Small intestine (tissue), 16 donors: ENCODE measurements at places on chromosomes 16 and 17.
A peak's percentile ranks its signal among the peaks of the same experiment; 100 is the strongest.

DNA sequence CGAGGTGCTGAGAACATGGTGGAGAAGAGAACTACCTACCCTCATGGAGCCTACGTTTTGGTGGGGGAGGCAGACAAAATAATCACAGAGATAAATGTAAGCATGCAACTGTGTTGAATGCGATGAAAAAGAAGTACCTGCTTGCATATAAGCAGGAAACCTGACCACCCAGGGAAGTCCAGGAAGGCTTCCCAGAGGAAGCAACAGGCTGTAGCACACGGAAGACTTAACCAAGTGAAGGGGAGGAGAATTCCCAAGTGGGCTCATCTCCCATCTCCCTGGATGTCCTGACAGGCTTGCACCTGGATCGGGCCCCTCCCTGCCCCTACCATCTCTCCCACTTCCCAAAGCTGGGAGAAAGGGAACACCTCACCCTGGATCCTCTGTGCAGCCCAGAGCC, 2.0 kb downstream of the SCRN2 start:
- no peak for DNase-seq

DNA sequence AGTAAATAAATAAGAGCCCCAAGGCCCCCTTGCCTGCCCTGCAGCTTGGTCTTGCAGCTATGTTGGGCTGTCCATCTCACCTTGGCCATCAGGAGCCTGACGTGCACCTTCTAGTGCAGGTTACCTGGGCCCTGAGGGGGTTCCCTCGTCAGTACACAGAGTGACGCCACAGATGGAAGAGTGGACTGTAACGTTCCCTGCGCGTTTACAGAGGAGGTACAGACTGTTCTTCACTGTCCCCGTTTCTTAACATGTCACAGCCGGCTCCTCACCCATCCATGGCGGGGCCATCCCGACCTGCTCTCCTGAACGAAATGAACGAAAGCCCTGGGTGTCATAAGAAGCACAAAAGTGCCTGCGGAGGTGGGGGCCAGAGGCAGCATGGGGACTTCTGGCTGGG, 15.9 kb upstream of the FASN start:
- DNase-seq = no peak

GRCh38 chr17:3693829-3694231, 2.1 kb downstream of the P2RX5 start:
- no peak for DNase-seq

- DNase-seq = no peak
Observed at GRCh38 chr17:31112001-31112661, 17.4 kb downstream of the NF1 start.

DNA sequence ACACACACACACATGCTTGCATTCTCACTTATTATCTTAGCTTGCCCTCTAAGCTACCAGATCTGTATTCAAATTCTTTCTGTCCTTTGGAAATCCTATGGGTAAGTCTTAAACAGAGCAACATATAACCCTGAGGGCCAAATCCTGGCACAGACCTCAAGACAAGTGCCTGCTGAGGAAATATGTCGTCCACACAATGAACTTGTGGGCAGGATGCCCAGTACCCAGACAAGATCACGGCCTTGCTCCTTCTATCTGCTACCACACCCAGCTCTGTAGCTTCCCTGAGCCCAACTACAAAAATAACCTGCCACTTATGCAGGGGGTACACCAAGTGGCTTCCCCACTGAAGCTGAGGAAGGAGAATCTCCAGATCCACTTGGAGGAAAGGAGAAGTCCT, 37.3 kb upstream of the FA2H start:
- DNase-seq = no peak

- DNase-seq = no peak
Observed at GRCh38 chr17:63316100-63316499, 130.0 kb downstream of the CYB561 start.

- DNase-seq = no peak
Observed at GRCh38 chr16:27251541-27252205, 16.9 kb downstream of the NSMCE1 start.

- DNase-seq = no peak
Observed at GRCh38 chr16:20868890-20869289, 31.3 kb downstream of the DCUN1D3 start.

- DNase-seq = no peak
Observed at GRCh38 chr16:89476811-89477261, 13.5 kb downstream of the ANKRD11 start.

GRCh38 chr16:50252082-50252611, 14.2 kb upstream of the ADCY7 start:
- no peak for DNase-seq

DNA sequence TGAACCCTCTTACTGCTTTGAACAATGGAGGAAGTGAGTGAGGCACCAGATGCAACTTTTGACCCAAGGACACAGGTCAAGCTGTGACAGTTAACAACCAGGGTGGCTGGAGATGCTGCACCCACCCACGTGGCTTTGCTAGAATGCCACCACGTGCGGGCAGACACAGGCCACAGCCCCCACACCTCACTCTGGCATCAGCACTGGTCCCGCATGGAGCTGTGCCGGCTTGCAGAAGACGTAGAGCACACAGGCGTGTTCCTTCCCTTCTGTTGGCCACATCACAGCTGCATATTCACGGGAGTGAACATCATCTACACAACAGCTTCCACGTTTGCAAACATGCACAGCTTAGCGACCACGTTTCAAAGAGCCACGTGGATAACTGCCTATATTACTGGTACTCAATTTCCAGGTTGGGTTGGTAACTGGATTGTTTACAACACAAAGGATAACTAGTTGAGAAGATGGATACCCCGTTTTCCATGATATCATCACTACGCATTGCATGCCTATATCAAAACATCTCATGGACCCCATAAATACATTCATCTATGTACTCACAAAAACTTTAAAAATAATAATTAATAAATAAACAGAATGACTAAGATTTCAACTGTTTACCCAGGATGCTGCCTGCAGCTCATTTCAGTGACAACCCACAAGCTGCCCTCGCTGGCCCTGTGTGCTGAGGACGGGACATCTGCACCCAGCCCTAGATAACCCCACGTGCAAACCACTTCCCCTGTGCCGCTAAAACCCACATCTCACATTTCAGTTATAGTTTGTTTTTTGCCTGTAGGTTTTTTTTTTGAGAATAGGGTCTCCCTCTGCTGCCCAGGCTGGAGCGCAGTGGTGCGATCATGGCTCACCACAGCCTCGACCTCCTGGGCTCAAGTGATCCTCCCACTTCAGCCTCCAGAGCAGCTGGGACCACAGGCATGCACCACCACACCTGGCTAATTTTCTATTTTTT, 132.0 kb downstream of the ANKRD11 start:
- no peak for DNase-seq

GRCh38 chr16:79463841-79464240, 136.7 kb downstream of the MAF start:
- DNase-seq = no peak

- peak; percentile 80 for DNase-seq
Observed at GRCh38 chr17:5418858-5419355, 555 bp downstream of the NUP88 start.

- no peak for DNase-seq
Observed at GRCh38 chr16:75732871-75733270, 6.6 kb upstream of the CPHXL start.

- DNase-seq = no peak
Observed at GRCh38 chr17:82384051-82384729, 12.6 kb downstream of the UTS2R start.

DNA sequence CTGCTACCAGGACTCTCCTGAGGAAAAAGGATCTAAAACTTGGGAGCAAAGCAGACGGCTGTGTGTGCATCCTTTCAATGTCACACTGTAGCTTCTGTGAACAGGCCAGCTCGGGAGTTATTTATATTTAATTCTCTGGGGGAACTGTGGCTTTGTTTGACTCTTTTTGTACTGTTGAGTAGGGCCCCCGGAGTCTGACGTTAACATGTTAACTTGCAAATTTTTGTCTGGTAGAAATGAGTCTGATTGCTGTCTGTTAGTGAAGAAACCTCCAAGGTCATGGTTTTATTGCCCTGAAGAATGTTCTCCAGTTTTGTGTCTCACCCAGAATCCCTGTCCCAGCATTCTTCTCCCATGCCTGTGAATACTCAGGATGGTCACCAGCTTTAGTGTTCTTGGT, 14.2 kb upstream of the KCNG4 start:
- DNase-seq = no peak

DNA sequence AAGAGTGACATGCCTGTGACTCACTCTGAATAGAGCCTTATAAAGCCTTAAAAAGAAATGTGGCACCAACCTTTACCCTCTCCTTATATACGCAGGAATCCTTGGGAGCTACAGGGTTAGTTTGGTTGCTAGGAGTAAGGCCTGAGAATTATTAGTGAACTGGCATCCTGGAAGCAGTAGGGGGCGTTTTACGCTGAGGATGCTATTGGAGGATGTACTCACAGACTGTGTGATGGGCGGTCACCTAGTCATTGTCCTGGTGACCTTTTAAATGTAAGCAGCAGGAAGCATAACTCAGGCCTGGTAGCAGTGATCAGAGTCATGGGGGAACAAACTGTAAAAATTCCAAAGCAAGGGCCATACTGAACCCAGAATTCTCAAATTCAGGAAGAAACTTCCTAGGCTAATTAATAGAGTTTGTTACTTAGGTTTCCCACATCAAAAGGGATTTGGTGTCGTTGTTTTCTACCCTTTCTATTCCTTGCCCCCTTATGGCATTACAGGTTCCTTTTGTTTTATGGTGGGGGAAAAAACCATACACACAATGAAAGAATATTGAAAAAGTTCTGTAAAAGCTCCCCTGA, 153.8 kb downstream of the SNX11 start:
- peak; percentile 52 for DNase-seq

DNA sequence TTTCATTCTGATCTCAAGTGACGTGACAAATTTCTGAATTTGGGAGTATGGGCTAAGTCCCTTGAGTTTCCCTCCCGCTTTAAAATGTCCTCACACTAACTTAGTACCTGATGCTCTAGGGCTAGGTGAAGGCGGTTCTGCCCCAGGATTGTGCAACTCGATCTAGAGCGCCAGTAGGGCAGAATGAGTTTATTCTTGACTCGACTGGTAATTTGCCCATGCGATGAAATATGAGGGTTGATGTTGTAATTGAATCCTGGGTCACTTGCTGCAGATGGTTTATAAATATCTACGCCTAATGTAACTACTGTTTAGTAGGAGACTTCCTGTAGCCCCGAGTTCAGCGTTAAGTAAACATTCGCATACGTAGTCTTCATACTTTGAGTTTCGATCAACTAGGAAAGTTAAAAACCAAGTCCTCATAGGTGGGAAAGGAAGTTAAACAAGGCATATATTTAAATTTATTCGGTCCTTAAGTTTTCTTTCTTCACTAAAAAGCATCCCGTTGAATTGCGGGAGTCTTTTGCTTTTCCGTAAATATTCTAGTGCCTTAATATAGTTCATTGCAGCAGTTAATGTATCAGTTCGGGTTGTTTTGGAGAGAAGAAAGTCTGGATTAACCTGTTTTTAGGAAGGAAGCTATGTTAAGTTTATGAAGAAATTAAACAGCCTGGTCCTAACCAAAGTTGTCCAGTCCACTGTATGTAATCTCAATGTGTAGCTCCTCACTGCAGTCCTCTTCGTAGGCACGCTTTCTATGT, 1.6 kb downstream of the CTCF start:
- peak; percentile 63 for DNase-seq

GRCh38 chr17:80886641-80887573, 104.7 kb upstream of the CHMP6 start:
- no peak for DNase-seq

GRCh38 chr16:68492543-68493411, 44.5 kb upstream of the SMPD3 start:
- peak; percentile 99 for DNase-seq

DNA sequence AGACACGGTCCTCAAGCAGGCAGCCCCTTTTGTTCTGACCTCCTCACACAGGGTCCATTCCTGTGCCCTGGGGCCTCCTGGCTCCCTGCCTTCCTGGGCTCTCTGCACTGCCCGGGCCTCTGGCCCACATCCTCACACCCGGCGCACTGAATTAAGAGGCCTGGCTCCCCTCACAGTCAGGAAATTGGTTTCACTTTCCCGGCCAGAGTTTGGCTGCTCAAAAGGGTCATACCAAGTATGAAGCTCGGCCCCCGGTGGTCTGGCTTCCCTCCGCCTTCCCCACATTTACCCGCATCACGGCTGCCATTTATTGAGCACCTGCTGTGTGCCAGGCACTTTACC, 220.0 kb downstream of the NTN1 start:
- peak; percentile 48 for DNase-seq

DNA sequence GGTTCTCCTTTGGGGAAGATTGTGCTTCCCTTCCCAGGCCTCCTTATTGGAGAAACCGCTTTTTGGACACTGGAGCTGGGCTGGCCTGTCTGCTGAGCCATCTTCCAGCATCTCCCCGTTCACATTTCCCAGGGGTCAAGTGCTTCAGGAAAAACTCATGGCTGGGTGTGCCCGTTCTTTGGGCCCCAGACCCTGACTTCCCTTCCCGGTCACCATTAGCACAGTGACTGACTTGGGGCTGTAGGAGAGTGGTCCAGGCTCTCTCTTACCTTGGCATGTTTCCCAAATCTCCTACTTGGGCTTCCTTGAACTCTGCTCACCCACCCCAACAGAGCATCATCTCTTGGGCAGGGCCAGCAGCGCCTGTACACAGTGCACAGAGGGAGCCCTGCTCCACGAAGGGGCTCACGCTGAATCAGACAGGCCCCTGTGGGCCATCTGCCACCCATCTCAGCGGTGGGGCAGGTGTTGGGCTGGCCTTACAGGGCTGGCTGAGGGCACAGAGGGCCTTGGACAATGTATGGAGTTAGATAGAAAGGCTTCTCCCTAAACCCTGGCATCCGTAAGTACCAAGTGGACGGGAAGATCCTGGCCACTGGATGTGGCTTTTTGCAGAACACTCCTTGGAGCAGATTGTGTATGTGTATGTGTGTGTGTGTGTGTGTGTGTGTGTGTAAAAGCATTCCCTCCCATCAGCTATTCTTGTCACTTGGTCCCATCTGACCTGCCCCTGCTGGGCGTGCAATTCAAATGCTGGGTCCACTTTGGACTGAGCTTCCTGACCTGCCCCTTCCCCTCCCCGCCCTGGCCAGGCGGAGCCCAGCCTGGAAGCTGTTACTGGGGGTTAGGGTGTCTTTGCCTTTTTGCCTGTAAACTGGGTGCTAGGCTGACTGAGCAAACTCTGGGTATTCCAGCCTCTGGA, 24.9 kb upstream of the CDC42EP4 start:
- DNase-seq = no peak

GRCh38 chr17:19410875-19411620, at the start of gene RNF112:
Gene RNF112, plus strand, starts transcription at chr17:19411232. Its CDS starts 177 bp downstream, at chr17:19411409.
- DNase-seq = no peak

DNA sequence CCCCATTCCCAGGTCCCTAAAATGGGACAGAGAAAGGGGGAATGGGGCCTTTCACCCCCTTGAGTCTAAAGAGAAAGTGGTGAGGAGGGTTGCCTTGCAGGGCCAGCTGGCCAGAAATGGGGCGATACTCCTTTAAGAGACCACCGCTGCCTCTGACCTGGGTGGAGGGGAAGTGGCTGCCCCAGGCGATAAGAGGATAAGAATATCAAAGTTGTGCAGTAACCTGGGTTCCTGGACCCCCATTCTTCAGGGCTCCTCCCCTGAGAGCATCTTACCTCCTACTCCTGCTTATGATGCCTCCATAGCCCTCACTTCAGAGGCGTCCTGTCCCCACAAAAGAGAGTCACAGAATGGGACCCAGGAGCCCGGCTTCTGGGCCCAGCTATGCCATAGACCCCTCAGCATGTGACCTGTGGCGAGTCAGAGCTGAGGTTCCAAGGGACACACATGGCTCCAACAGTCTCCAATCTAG, 5.2 kb upstream of the TSPOAP1 start:
- DNase-seq = no peak

GRCh38 chr17:30391534-30391933, 12.8 kb downstream of the CPD start:
- no peak for DNase-seq
